NCI-H460 (cell line): ENCODE measurements at places on chromosomes 2 and 18.

GRCh38 chr2:8153258-8153718, 528.6 kb upstream of the ID2 start:
- no peak for DNase-seq

- DNase-seq, result no peak
These were observed 21.2 kb upstream of the FZD5 start for GRCh38 chr2:207790898-207791297.

GRCh38 chr18:55477499-55477859, 110.5 kb downstream of the TCF4 start:
- peak; percentile 19 for DNase-seq

GRCh38 chr2:25187729-25188350, 19.5 kb upstream of the POMC start:
- no peak for DNase-seq

- DNase-seq, result no peak
These were observed 164.4 kb upstream of the VRK2 start for GRCh38 chr2:57881998-57882888.
